ENCODE measurements at places on chromosomes 12 and 14.

DNA sequence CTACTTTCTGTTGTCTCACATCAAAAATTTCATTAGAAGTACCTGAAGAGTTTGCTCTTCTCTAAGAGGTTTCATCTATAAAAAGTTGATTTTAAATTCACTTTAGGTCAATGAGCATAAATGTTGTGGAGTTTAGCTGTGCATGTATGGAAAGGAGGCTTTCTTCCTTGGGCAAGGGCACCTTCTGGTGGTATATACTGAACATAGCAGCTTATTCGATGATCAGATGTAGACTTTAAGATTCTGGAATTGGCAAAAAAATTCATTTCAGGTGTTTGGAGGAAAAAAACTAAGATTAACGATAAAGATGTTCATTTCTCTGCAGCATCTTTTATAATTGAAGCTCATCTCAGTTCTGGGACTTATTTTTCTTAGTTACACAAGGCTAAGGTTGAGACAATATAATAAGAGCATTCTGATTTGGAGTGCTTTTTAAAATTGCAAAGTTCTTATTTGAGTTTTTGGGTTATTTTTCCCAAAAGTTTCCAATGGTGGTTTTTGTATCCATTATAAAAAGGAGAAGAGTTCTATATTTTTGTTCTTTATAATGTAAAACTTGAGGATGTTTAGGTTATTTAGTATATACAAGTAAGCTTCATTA, 46.8 kb downstream of the TMEM117 start:
- DNase-seq, result peak; percentile 84

GRCh38 chr14:89977668-89978067, 21.9 kb downstream of the TDP1 start:
- no peak for DNase-seq

DNA sequence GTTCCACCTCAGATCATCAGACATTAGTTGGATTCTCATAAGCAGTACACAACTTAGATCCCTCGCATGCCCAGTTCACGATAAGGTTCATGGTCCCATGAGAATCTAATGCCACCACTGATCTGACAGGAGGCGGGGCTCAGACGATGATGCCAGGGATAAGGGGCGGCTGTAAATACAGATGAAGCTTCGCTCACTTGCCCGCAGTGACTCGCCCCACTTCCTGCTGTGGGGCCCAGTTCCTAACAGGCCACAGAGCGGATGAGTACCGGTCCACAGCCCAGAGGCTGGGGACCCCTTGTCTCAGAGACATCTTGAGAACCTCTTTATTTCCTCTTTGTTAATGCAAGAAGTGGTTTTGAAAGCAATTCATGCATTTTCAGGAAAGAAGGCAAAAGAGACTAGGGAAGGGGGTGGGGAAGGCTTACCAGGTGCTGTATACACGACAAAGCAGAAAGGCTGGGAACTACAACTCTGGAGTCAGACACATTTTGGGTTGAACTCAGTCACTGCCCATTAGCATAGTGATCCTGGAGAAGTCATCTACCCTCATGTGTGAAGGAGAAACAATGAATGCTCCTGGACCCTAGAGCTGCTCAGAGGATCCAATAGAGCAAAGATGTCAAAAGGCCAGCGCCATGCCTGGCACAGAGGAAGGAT, 68.7 kb downstream of the EID3 start:
- DNase-seq, result peak; percentile 86

- no peak for DNase-seq
These were observed 52.3 kb upstream of the RD3L start for GRCh38 chr14:103994535-103995184.

DNA sequence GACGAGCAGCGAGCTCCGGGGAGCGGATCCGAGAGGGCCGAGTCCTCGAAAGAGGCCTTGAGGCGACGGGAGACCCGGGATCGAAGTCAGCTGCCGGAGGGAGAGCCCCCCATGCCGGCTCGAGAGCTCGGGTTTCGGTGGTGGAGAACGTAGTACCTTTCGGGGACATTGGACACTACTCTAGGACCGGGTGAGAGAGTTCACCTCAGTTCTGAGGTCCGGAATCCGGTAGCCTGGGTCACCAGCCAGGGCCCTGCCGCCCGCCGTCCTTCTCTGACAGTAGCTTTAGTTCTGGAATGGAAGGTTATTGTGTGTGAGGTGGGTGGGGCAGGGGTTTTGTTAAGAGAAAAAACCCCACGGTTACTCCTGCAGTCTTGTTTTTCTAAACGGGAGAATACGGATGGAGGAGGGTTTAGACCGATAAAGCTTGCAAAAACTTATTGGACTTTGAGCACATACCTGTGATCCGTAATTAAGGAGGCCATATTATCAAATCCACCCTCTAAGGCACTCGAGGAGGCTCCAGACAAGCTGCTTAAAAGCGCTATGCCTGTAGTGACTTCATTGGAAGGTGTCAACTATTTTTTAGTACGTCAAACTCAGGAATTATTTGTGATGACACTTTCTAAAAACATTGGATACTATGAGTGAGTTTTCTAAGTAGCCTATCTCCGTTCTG, 765 bp downstream of the SCYL2 start:
- peak; percentile 54 for DNase-seq
